SK-N-SH (cell line): ENCODE measurements at places on chromosomes 11 and 22. TPM values are rescaled to one million over a fixed set of nuclear protein-coding genes. Genes with fewer than 3 reads are reported as not detected.

The IL18 gene
- polyA plus RNA-seq, result 0.28 TPM in 1 of 2 replicates, not detected in the other

- no peak overlapping the region for H3K27ac ChIP-seq
- H3K4me1 ChIP-seq, result no peaks in the 10 kb centered on the region
- DNase-seq, result no peak
- H3K36me3 ChIP-seq, result 0 out of 2 replicates have a peak, but pooled peaks cover 3% of the 10 kb centered on the region
- no peaks in the 10 kb centered on the region for H3K27me3 ChIP-seq
Measured at GRCh38 chr11:121563900-121564822, 111.4 kb upstream of the SORL1-AS1 start.

- H3K27ac ChIP-seq, result no peak overlapping the region
- peaks cover 10% of the 10 kb centered on the region; the same call in 1 of the 2 replicates for H3K4me1 ChIP-seq
- DNase-seq, result no peak
- no peaks in the 10 kb centered on the region for H3K36me3 ChIP-seq
- peaks cover 10% of the 10 kb centered on the region; the same call in 1 of the 2 replicates for H3K27me3 ChIP-seq
- no peak overlapping the region for H3K4me3 ChIP-seq
Measured at GRCh38 chr11:65743681-65744025, 23.1 kb upstream of the RNASEH2C start.

DNA sequence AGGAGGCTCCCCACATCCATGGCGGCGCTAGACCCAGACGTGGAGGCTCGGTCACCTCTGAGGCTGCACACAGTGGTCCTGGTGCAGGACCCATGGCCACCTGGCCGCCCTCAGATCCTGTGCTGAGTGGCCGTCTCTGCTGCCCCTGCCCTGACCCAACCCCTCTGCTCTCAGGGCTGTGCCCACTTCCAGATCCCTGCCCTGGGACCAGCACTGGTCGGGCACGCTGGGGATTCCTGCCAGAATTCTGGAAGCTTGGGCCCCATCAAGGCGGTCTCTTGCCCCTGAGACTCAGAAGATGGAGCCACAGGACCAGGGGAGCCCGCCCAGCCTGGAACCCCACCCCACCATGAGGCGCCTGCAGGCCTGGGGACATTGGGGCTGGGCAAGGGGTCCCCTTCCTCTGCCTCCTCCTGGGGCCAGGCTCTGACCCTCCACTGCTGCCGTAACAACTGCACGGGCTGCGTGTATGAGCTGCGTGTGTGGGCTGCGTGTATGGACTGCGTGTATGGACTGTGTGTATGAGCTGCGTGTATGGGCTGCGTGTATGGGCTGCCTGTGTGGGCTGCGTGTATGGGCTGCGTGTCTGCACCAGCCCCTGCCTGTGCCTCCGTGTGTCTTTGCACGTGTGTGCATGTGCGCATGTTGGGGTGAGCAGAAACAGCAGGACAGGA is 48.7 kb downstream of the IGLL1 start:
- H3K27ac ChIP-seq, result no peak overlapping the region
- H3K36me3 ChIP-seq, result no peaks in the 10 kb centered on the region
- no peak for DNase-seq
- H3K27me3 ChIP-seq, result no peaks in the 10 kb centered on the region
- peaks cover 22% of the 10 kb centered on the region; the same call in 1 of the 2 replicates for H3K4me1 ChIP-seq

The TEX54 gene
- not detected in 2 replicates for polyA plus RNA-seq

- H3K27me3 ChIP-seq, result no peaks in the 10 kb centered on the region
- H3K4me3 ChIP-seq, result no peak overlapping the region
- no peak overlapping the region for H3K27ac ChIP-seq
- H3K4me1 ChIP-seq, result no peaks in the 10 kb centered on the region
- no peaks in the 10 kb centered on the region for H3K36me3 ChIP-seq
- DNase-seq, result no peak
Measured at GRCh38 chr11:86079421-86079820, 10.5 kb upstream of the PICALM start.

The TMEM191B gene
- 2.4 and 3.7 TPM in 2 replicates for polyA plus RNA-seq

DNA sequence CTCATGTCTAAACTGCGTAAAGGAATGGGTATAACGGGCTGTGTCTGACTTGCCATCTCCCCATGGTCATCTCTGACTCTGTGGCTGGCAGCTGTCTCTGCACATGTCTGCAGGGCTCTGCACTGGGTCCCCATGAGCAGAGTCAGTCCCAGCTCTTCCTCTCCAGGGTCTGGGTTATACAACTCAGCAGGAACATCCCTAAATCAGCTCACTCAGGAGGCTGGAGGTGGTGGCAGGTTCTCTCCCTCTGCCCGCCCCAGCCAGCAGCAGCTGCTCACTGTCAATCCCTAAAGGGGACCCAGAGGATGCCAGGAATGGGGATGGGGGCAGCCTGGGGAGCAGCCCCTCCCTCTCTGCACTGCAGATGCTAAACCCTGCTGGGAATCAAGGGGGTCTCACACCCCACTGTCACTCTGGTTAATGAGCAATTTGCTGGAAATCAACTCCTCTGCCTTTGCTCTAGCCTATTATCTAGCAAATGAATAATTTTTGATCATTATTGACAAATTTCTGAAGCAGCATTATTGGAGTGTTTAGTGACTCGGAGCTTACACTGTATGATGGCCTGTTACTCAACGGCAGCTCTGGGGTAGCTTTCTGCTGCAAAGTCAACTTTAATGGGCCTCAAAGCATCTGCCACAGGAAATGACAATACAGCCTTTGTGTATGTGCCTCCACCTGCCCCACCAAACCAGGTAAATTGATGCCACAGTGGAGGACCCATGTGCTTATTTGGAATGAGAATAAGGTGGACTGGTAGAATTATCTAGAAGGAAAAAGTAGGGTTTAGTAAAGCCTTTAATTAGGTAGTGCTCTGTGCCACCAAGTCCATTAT is 55.7 kb upstream of the SHANK2 start:
- no peak overlapping the region for H3K27ac ChIP-seq
- H3K4me1 ChIP-seq, result no peaks in the 10 kb centered on the region
- H3K36me3 ChIP-seq, result no peaks in the 10 kb centered on the region
- no peak overlapping the region for H3K4me3 ChIP-seq

- H3K27me3 ChIP-seq, result no peaks in the 10 kb centered on the region
- no peaks in the 10 kb centered on the region for H3K4me1 ChIP-seq
- H3K4me3 ChIP-seq, result no peak overlapping the region
- DNase-seq, result peak; percentile 1
Measured at GRCh38 chr22:45650721-45651120, 20.9 kb upstream of the ATXN10 start.

- no peaks in the 10 kb centered on the region; the same call in 1 of the 2 replicates for H3K27me3 ChIP-seq
- peak; percentile 67 for DNase-seq
- no peaks in the 10 kb centered on the region for H3K36me3 ChIP-seq
- peaks cover 35% of the 10 kb centered on the region; the same call in 1 of the 2 replicates for H3K4me1 ChIP-seq
- no peak overlapping the region; the same call in 1 of the 2 replicates for H3K4me3 ChIP-seq
- peak overlapping the region; percentile 47 for H3K27ac ChIP-seq
Measured at GRCh38 chr11:33778675-33779074, 4.4 kb upstream of the FBXO3 start.

DNA sequence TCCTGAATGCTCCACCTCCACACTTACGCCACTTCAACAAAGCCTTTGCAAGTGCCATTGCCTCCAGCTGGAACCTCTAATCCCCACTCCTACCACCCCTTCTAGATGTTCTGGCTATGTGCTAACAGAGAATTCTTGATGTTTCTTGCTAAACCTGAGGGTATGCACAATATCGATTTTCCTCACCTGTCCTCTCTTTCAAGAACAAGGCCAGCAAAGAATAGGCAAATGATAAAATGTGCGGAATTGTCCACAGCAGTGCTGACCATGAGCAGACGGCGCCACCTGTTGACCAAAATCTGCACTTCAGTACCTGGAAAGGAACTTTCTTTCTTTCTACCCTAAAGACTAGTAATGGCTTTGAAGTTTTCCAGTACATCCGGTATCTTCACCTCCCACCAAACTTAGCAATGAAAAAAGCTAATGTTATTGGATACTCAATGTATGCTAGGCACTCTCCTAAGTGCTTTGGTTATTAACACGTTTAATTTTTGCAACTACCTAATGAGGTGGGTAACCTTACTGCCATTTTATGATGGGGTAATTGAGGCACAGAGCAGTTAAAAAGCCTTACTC is 3.4 kb downstream of the TIMM10 start:
- no peak overlapping the region for H3K27ac ChIP-seq
- H3K36me3 ChIP-seq, result peaks cover 12% of the 10 kb centered on the region
- no peaks in the 10 kb centered on the region for H3K27me3 ChIP-seq
- no peak overlapping the region for H3K4me3 ChIP-seq
- H3K4me1 ChIP-seq, result no peaks in the 10 kb centered on the region

DNA sequence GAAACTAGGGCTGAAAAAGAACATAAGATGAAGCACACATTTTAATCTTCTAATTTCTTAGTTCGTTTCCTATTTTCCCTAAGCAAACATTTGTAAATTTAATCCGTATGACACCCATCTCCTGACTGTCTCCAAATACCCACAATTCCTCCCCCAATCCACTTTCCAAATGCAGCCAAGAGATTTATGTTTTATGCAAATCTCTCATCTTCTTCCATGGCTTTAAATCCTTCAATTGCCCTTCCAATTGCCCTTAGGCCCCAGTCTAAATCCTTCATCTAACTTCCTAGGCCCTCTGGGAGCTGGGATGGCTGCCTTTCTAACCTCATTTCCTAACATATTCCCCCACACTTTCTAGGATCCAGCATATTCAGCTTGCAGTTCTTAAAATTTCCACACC is 18.0 kb upstream of the POU2AF1 start:
- no peaks in the 10 kb centered on the region for H3K4me1 ChIP-seq
- DNase-seq, result no peak
- H3K4me3 ChIP-seq, result no peak overlapping the region
- H3K36me3 ChIP-seq, result no peaks in the 10 kb centered on the region
- no peak overlapping the region for H3K27ac ChIP-seq
- H3K27me3 ChIP-seq, result no peaks in the 10 kb centered on the region; the same call in 1 of the 2 replicates

The PHF21B gene
- polyA plus RNA-seq, result 0.76 and 0.96 TPM in 2 replicates

DNA sequence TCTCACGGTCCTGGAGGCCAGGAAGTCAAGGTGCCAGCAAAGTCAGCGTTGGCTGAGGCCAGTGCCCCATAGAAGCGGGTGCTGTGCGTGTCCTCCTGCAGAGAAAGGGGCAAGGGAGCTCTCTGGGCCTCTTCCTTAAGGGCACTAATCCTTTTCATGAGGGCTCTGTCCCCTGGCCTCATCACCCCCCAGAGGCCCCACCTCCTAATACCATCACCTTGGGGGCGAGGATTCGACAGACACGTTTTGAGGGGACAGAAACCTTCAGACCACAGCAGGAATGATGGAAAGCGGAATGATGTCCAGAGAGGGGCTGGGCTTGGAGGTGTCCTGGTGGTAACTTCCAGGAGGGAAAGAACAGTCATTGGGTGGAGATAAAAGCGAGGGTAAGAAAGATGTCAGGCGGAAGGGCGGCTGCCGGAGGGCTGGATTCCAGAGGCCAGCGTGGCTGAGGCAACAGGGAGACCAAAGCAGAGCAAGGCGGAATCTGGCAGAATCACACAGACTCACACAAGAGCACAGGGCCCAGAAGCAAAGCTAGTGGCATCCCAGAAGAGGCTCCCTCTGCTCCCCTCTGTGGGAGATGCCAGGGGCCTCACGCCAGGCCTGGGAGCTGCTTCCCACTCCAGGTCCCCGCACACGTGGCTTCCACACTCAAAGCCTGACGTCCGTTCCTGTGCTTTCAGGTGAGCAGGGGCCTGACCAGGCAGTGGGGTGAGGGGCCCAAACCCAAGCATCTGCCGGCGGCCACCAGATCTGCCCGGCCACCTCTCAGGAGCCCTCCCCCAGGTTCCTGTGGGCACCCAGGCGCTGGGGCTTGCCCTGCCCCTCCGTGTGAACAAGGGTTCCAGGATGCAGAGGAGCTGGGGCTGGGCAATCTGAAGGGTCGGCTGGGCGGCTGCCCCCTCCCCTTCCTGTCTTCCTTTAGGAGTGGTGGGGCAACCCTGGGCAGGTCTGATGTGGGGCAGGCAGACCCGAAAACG is 784.5 kb downstream of the BRD1 start:
- no peaks in the 10 kb centered on the region; the same call in 1 of the 2 replicates for H3K27me3 ChIP-seq
- H3K36me3 ChIP-seq, result no peaks in the 10 kb centered on the region
- H3K4me1 ChIP-seq, result no peaks in the 10 kb centered on the region; the same call in 1 of the 2 replicates
- H3K27ac ChIP-seq, result peak overlapping the region; percentile 64; the same call in 1 of the 2 replicates
- DNase-seq, result no peak

DNA sequence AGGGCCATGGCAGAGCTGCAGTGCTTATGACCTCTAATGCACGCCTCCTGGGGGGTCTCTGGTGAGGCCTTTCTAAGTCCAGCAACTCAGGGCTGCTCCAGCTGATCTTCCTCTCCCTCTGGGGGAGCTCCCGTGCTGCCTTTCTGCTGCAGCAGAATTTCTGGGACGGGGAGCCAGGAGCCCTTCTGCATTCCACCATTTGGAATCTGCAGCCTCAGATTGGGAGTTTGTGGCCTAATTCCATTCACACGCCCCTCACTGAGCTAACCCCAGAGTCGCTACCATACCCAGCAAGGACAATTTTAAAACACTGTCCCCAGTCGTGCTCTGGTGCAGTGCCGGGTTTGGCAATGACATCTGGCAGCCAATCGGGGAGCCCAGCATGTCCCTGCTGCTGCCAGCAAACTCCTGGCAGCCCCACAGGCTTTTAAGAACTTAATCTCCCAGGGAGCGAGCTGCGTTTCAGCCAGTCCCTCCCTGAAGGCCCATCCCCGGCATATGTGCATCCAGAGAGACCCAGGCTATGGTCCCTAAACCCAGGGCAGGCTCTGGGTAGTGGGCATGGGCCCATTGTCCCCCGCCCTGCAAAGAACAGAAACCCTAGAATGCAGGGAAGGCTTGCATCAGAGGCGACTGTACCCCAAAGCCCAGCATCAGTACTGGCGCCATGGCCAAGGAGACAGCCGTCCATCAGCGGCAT is 4.7 kb downstream of the SHANK2 start:
- no peak overlapping the region for H3K27ac ChIP-seq
- H3K36me3 ChIP-seq, result no peaks in the 10 kb centered on the region
- peaks cover 3% of the 10 kb centered on the region; the same call in 1 of the 2 replicates for H3K4me1 ChIP-seq
- H3K4me3 ChIP-seq, result no peak overlapping the region
- DNase-seq, result no peak

The PAMR1 gene
- polyA plus RNA-seq, result 0.31 and 0.42 TPM in 2 replicates

GRCh38 chr11:71843858-71844257 is 10.9 kb downstream of the DEFB108B start:
- H3K36me3 ChIP-seq, result no peaks in the 10 kb centered on the region
- DNase-seq, result no peak
- H3K4me3 ChIP-seq, result no peak overlapping the region
- H3K27ac ChIP-seq, result no peak overlapping the region
- H3K4me1 ChIP-seq, result no peaks in the 10 kb centered on the region
- H3K27me3 ChIP-seq, result no peaks in the 10 kb centered on the region

The TEX12 gene
- 0.15 TPM in 1 of 2 replicates, not detected in the other for polyA plus RNA-seq

The CCDC73 gene
- polyA plus RNA-seq, result not detected in 2 replicates

The FGF3 gene
- not detected in 2 replicates for polyA plus RNA-seq

The PRDM10 gene
- 1.9 and 2.7 TPM in 2 replicates for polyA plus RNA-seq

DNA sequence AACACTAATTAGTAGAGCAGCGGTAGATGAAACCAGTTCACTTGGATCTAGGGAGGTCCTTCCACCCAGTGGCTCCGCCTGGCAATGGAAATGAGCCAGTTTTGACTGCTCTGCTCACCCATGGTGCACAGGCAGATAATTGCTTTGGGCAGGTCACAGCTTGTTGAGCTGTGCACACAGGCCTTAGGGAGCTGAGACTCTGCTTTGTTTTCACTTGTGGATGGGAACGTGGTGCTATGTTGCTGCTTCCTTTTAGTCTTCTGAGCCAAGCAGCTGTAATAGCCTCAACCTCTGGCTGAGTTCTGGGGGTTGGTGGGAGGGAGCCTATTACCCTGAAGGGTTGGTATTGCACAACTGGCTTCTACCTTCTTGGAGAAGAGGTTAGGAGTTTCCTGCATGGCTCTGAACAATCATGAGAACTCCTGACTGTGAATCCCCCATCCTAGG is 262.3 kb upstream of the MTNR1B start:
- H3K27ac ChIP-seq, result no peak overlapping the region; the same call in 1 of the 2 replicates
- peaks cover 3% of the 10 kb centered on the region for H3K4me1 ChIP-seq
- no peak overlapping the region for H3K4me3 ChIP-seq
- no peaks in the 10 kb centered on the region for H3K36me3 ChIP-seq
- no peak for DNase-seq
